Fibroblast of skin of back (primary cell): ENCODE measurements at places on chromosomes 2 and 18.

- DNase-seq: peak; percentile 43
Measured at GRCh38 chr18:54209471-54210180, 14.8 kb downstream of the MBD2 start.

GRCh38 chr2:11980809-11981208, 234.4 kb downstream of the LPIN1 start:
- no peak for DNase-seq

GRCh38 chr2:231597627-231598026, 5.0 kb downstream of the TEX44 start:
- DNase-seq: no peak

- no peak for DNase-seq
Measured at GRCh38 chr2:211611061-211611518, 927.5 kb downstream of the ERBB4 start.

DNA sequence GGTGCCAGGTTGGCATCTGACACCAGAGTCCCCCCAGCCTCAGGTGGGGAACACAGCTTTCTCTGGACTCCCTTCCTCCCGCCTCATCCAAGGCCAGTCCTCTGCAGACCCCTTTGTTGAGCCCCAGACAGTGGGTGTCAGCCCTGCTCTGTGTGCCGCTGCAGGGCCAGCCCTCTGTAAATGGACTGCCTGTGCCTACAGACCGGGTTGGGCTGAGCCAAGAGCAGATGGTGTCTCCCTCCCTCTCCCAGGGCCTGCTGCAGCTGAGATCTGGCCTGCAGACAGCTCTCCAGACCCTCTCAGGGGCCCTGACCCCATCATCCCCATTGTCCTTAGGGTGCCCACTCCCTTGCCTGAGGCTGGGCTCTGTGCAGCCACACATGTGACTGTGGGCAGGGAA, 160.8 kb downstream of the KLHL29 start:
- no peak for DNase-seq

DNA sequence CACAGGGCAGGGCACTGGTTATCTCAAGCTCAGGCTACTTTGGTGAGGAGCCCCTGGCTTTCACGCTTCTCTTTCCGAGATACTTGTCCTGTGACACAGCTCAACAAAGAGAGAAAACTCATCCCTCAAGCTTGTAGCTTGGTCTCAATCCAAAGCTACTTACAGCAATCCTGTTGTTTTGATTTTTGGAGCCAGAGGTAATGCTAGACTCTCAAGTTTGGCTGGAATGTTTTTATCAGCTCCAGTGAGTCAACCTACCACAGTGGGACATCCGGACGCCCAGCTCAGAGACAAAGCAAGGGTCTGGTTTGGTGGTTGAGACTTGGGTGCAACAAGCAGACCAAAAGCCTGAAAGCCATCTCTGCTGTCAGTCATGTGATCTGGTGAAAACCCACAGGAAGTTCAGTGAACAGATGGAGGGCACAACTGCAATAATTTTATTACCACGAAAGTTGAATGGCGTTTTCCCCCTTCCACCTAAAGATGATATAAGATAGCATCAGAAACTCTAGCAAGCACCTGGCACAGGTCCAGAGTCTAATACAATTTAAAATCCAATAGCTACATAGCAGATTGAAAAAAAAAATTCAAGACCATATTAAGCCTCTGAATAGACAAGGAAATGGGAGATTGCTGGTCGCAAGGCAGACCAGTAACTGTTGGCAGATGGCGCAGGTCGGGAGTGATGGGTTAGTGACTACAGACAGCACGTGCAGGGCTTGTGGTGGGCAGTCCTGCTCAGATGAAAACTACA, 102.3 kb upstream of the SMAD7 start:
- DNase-seq: peak; percentile 100

- no peak for DNase-seq
Measured at GRCh38 chr2:173431191-173431590, 76.5 kb downstream of the CDCA7 start.

DNA sequence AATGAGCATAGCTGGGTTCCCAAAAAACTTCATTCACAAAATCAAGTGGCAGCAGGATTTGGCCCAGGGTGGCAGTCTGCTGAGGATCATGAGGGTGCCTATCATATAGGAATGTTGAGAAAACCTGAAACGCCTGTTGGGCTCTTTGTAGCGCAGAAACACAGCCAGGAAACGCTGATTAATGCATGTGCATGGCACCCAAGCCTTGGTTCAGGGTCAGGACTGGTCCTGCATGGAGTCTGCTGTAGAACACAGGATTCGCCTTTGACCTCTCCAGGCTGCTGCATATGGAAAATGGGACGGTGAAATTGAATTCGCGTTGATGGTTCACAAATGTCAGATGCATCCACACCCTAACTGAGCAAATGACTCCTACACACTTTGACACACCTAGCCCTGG, 227.9 kb upstream of the COPS8 start:
- DNase-seq: no peak

DNA sequence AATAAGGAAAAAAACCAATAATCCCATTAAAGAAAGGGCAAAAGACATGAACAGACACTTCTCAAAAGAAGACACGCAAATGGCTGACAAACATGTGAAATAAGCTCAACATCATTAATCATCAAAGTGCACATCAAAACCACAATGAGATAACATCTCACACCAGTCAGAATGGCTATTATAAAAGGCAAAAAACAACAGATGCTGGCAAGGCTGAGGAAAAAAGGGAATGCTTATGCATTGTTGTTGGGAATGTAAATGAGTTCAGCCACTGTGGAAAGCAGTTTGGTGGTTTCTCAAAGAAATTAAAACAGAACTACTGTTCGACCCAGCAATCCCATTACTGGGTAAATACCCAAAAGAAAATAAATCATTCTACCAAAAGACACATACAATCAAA, 285.6 kb downstream of the NR4A2 start:
- no peak for DNase-seq

DNA sequence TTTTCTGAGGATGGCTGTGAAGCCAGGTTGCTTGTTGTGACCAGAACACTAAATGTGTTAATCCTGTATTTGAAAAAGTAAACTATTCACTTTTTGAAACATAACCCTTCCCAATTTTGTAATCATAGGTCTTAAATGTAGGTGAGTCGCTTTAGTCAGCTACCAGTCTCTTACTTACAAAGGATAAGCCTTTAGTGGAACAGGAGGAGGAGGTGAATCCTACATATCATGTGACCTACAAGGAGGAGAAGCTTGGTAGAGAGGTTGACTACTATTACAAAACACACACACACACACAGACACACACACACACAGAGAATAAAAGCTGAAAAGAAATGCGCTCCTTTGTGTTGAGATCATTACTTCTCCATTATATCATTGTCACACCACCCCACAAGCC, 59.9 kb upstream of the SPAG16 start:
- DNase-seq: no peak

DNA sequence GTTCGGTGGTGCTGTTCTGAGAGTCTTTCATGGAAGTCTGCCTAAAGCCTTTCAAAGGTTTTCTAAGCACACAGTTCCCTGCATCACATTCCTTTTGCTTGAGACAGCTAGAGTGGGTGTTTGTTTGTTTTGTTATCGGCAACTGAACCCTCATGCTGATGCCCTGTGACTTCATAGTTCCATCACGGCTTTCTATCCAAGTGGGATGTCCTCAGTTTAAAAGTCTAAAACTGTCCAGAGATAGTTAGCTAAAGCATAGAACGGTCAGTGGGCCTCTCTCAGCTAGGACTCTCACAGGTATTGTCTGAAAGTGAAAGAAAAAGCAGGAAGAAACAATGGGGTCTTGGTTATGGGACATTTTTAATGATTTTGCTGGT, 337.3 kb downstream of the OSR1 start:
- peak; percentile 90 for DNase-seq

- peak; percentile 51 for DNase-seq
Measured at GRCh38 chr18:49768051-49768391, 45.3 kb downstream of the ACAA2 start.

DNA sequence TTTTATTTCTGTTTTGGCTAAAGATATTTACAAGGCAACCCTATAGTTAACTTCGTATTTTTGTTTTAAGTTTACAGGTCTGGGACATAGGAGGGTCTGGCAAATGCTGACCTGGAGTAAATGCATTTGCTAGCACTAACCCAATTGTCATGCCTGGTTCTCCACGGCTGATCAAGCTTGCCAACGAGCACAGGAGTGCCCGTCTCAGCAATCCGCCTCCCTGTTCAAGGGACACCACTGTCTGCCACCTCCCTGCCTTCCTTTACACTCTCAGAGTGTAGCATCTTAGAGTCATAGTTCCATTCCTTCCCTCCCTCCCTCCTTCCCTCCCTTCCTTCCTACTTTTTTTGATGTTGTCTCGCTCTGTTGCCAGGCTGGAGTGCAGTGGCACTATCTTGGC, 104.6 kb downstream of the PLEKHM3 start:
- DNase-seq: no peak

DNA sequence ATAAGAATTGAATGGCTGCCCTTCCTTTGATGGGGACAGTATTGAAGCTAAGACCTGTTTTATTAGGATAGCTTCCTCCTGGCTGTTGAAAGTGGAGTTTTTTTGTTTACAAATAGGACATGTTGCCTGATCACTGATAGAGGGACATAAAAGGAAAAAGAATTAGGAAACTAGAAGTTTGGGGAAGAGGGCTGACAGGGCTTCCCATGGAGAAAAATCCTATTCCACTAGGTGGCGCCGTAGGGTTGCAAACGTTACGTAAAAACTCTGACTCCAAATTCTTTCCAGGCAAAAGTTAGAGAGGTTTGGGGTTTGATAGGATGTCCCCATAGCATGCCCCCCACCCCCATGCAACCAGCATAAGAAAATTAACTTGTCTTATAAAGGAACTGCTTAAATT, 11.1 kb upstream of the RBFA start:
- DNase-seq: no peak

DNA sequence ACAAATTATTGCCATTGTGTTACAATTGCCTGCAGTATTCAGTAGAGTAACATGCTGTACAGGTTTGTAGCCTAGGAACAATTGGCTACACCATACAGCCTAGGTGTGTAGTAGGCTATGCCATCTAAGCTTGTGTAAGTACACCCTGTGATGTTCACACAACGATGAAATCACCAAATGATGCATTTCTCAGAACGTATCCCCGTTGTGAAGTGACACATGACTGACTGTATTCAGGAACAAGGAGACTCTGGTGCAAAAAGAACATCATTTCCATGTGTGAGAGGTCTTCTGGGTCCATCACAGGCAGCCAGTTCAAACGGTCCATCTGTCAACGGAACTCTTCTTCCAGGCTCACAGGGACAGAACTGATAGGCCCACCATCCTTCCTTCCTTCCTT, 263.7 kb downstream of the ANAPC1 start:
- no peak for DNase-seq

DNA sequence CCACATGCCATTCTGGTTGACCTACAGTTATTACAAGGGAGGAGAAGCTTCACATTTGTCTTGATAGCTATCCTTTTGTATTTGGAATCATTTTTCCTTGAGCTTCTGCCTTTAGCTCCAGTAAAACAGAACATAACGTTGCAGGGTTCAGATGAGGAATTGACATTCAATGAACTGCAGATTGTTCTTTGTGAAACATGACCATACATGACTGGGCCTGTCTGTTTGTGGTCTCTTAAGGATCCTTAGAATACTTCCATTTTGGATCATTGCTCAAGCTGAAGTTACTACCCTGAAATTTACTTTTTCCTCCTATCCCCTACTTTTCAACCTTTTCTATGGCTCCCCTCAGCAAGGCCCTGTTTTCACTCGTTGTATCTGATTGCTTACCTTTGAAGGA, 1281.7 kb upstream of the CELF4 start:
- DNase-seq: no peak

GRCh38 chr2:74944987-74945787, 13.3 kb upstream of the POLE4 start:
- peak; percentile 70 for DNase-seq

DNA sequence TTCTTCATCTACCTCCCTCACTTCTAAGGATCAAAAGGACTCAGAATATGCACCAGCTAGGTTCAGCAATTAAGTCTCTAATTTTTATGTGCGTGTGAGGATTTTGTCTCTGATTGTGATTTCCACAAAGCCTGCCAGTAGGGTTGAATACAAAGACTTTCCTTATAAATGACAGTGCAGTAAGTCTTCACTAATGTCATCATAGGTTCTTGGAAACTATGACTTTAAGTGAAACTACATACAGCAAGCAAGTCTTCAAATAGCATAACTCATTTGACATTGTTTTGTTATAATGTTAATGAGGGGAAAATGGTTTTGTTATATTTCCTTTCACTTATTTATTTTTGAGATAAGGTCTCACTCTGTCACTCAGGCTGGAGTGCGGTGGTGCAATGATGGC, 526.3 kb upstream of the DCC start:
- DNase-seq: no peak

DNA sequence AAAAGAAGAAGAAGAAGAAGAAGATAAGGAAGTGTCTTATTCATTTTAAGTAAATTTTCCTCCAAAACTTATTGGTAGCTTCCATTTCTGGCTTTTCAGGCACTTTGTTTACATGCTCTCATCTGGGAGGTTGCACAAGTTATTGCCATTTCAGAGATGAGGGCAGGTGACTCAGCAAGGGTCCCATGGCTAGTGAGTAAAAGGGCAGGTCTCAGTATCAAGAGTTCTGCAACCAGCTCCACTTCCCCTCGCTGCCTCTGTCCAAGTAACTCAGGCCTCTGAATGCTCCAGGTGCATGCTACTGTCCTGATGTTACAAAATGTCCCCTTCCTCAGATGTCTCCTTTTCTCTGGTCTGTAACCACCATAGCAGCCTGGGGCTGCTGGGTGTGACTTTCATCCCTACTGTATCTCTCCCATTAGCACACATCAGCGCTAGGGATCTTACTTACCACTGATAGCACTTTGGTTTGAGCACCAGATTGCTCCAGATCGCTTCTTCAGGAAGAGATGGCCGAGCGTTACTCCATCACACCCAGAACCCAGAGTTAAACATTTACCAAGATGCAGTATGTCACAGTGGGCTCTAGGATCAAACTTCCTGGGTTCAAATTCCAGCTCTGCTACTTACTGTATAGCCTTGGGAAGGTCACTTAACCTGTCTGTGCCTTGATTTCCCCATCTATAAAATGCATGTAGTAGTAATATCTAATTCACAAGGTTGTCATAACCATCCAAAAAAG, 57.4 kb upstream of the LAPTM4A start:
- no peak for DNase-seq

DNA sequence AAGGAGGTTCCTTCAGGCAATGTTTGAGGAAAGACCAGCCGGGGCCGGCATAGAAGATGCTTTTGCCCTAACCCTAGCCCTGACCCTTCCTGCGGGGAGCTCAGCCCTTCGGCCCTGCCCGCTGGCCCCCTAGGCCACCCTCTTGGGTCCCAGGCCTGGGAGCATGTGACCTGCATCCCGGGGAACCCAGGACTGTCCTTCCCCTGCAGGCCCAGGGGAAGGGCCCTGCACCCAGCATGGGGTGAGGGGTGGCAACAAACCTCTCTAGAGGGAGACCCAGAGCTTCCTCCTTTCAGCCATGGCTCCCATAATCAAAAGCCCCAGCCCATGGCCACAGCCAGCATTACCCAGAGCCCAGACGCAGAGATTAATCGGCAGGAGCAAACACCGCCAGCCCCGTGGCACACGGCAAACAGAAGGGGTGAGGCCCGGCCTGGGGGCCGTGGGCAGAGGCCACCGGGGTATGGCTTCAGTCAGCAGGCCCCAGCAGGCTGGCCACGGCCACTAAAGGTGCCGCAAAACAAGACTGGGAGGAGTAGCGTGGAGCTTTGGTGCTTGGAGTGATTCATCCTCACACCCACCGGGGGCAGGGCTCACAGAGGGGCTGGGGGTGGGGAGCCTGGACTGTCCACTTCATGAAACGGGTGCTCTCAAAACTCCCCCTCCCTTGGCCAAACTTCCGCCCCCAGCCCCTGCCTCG, 61.6 kb upstream of the HPCAL1 start:
- DNase-seq: no peak
